ENCODE measurements at places on chromosomes 11 and 22. TPM values are rescaled to one million over a fixed set of nuclear protein-coding genes. Genes with fewer than 3 reads are reported as not detected.

- DNase-seq = no peak
Observed at GRCh38 chr11:58770166-58770565, 38.4 kb upstream of the GLYAT start.

DNA sequence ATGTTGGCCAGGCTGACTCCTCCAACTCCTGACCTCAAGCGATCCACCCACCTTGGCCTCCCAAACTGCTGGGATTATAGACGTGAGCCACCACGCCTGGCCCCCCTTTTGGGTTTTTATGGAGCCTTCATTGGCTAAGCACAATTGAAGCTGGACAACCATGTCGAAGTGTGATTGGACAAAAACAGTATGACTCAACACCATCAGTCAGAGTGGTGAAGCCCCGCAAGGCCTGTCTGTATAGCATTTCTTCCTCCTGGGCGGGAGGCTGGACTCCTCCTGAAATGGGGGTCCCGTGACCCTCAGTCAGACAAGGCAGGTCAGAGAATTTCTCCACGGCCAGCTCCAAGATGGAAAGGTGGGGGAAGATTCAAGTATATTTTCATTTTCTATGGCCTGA lies 3.1 kb upstream of the PARVB start:
- peak; percentile 91 for DNase-seq

DNA sequence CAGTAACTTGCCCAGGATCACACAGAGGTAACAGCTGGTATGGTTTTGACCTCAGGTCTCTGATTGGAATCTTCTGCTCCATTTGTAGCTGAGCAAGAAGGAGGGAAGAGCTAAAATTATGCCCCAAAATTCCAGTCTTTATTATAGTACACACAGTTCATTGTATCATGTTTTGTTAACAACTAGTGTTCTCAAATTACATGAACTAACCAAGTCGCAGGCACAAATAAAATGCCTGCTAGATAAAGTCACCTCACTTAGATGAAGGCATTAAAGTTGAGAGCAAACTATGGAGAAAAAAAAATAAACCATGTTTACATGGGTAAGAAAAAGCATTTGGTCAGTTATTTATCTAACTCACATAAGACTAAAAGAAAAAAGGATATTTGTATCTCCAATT lies 58.8 kb downstream of the PDGFD start:
- DNase-seq = no peak

DNA sequence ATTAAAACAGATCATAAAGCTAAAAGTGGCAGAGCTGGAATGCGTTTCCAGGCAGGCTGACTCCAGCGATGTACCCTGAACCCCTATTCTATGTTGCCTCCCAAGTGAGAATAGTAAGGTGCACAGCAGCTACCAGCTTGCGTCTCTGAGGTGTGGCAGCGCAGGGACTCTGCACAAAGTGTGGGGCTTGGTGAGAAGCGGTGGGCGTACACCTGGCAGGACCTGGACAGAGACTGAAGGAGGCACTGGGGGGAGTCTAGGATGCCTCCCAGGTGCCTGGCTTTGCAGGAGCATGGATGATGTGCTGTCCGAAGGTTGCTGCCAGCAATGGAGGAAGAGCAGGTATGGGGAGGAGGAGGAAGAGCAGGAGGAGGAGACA lies 42.9 kb downstream of the AMPD3 start:
- DNase-seq = no peak

DNA sequence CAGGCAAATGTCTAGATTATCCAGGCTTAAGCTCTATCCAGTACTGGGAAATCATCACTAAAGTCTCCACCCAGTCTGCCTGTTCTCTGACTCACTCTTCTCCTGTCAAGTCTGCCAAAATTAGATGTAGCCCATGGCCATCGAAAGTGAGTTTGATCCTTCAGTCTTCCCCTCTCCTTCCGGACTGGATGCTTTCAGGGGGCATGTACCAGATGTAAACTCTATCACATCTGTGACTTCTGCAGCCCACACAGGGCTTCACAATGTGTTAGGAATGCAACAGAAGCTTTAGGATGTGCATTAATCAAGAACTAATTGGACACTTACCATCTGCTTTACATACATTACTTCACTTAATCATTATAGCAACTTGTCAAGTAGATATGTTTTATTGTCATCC lies 12.3 kb downstream of the ME3 start:
- peak; percentile 79 for DNase-seq

GRCh38 chr11:130774703-130775102 lies 141.6 kb downstream of the SNX19 start:
- no peak for DNase-seq

- DNase-seq = no peak
Observed at GRCh38 chr22:27537501-27537900, 264.1 kb downstream of the MN1 start.

GRCh38 chr22:19961201-19961580 lies 19.6 kb upstream of the TXNRD2 start:
- DNase-seq = no peak

DNA sequence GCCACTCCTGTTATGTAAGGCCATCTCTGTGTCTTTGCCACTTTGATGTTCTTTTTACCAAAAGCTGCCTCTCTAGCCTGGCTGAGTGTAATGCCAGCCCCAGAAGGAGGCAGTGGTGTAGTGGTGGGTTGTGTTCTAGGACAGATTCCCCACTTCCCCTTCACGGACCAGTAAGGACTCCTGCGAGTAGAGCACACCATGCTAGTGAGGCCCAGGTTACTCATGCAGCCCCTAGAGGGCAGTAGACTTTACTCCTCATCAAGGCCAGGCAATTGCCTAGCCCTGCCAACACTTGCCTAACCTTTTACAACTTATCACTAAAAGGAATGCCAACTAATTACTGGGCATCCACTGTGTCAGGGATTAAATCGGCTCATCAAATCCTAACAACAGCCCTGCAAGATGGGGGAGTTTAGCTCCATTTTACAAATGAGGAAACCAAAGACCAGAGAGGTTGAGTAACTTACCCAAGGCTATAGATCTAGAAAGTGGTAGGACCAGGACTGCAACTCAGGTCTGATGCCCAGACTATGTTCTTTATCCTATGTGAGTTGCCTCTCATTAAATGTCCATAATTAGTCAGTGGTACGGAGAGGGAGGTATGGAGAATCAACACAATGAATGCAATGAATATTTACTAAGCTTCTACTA lies 75.3 kb downstream of the APIP start:
- no peak for DNase-seq

GRCh38 chr11:35923452-35923851 lies 20.4 kb upstream of the LDLRAD3 start:
- no peak for DNase-seq

GRCh38 chr11:117824571-117825537 lies at the start of gene FXYD2:
FXYD2 (minus strand) TSS chr11:117824744; CDS start chr11:117824678, 66 bp downstream.
- DNase-seq = peak; percentile 53

DNA sequence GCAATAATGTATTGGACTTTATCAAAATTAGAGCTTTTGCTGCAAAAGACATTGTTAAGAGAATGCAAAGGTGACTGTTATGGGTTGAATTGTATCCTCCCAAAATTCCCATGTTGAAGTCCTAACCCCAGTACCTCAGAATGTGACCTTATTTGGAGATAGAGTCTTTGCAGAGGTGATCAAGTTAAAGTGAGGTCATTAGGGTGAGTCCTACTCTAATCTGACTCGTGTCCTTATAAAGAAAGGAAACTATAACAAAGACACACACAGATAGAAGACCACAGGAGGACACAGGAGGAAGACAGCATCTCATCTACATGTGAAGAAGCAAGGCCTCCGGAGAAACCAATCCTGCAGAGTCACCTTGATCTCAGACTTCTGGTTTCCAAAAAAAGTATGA lies 1011.2 kb downstream of the TBC1D22A start:
- no peak for DNase-seq

GRCh38 chr11:76759092-76759491 lies 24.1 kb upstream of the TSKU start:
- DNase-seq = no peak

DNA sequence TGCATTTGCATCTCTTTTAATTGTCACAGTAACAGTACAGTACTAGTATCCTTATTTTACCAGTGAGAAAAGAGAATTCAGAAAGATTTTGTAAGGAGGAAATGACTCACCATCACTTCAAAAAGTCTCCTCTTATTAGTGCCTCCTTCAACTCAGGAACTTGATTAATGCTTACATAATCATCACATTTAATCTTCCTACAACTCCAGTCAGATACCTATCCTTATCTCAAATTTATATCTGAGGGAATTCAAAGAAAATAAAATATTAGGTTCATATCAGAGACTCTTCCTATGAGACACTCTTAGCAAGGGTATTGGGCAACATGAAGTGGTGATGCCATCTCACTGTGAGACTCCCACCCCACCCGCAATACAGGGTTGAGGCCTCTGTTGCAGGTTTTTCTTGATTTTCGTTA lies 26.1 kb upstream of the CTSC start:
- no peak for DNase-seq

- no peak for DNase-seq
Observed at GRCh38 chr11:1846453-1846932, 6.4 kb upstream of the LSP1 start.

- DNase-seq = no peak
Observed at GRCh38 chr11:11032066-11032465, 174.2 kb upstream of the ZBED5 start.

DNA sequence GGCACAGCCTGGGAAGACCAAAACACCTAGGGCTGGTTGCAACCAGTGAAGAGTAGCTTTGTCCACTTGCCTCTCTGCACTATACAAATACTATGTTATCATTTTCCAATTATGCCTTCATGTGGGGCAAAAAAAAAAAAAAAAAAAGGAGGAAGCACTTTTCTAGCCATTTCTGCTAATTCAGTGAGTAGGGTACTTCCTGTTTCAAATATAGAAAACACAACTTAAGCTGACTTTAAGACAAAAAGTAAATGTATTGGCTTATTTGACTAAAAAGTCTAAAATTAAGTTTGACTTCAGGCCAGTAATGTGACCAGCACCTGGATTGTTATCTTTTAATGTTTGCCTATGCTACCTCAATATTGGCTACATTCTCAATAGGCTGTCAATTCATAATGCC lies 15.3 kb downstream of the CCDC73 start:
- no peak for DNase-seq

DNA sequence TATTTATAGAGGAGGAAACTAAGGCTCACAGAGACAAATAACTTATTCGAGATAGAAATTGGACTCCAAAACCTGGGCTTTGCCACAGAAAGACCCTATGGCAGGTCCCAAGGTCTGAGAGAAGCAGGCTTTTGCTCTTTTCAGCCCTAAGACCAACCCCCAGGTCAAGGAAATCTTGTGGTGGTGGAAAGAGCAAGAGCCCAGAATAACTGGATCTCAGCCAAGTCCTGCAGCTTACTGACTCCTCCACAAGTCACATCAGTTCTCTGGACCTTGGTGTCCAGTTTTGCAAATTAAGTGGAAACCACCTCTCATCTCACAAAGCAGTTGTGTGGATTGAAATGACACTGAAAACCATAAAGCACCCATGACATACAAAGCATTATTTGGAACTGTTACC lies 122.2 kb downstream of the C11orf58 start:
- no peak for DNase-seq

DNA sequence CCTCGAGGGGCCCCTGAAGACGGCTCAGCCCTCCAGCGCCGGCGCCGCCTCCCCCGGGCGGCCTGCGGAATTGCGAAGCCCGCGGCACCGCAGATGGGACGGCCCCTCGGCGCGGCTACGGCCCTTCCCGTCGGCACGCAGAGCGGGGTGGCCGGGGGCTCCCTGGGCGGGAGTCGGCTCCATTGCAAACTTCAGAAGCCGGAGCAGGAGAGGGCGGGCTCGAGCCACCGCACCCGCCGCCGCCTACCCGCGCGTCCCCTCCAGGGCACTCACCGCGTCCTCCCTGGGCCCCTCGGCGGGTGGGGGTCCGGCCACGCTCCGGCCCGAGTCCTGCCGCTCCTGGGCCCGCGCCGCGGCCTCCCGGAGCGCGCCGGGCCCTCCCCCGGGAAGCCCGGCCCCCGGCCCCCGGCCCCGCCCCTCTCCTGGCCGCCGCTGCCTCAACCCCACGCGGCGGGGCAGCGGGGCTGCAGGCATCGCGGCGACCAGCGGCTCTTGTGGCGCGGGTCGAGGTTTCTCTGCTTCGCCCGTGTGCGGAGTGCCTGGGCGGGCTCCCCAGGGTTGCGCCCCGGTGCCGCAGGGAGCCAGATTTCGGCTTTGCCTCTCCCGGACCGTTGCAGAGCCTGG lies at the start of gene PACSIN3:
TSS of gene PACSIN3 (minus strand) at position 359 of the 624 bp plus-strand sequence. CDS start 3,707 bp downstream, outside the sequence.
- DNase-seq = peak; percentile 93

DNA sequence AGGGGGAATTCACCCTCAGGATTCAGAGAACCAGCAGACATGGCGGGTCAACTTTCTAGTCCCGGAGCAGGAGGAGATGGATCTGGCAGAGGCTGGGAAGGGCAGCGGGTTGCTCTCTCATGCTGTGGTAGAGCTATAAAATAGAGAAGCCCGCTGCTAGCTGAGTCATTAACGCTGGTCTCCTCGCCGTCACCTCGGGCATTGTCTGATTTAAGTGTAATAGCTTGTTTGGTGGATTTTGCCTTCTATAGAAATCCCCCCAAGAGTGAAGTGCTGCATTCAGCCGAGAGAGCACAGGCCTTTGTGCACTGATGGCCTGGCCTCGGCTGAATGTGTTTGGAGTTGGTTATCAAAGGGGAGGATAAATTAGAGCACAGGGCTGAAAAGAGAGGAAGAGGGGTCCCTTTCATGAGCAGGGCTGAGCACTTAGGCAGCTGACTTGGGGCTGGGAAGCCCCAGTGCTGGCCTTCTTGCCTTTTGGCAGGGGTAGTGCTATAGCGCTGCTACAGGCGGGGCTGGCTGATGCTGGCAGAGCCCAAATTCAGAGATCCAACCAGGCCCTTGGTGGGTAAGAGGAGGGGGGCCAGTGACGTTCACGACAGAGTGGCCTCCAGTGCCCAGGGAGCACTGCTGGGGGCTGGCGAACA lies 161.1 kb upstream of the CADM1 start:
- DNase-seq = no peak

GRCh38 chr22:45577746-45578523 lies 75.3 kb downstream of the FBLN1 start:
- DNase-seq = peak; percentile 96

The CCDC188 gene
- 0.36 TPM for total RNA-seq

The PLA2G3 gene
- 0.29 TPM for total RNA-seq

The MAJIN gene
- total RNA-seq = not detected

The CYP2R1 gene
- total RNA-seq = 16.8 TPM

The OR8K5 gene
- not detected for total RNA-seq

The SCGB1D2 gene
- not detected for total RNA-seq

The SOX10 gene
- total RNA-seq = not detected

The SLN gene
- not detected for total RNA-seq

The DENND6B gene
- total RNA-seq = 6.5 TPM

The FOLR2 gene
- not detected for total RNA-seq

All from osteoblast (primary cell).